Fibroblast of skin of scalp (primary cell): ENCODE measurements at places on chromosomes 2 and 18.

GRCh38 chr2:168241208-168241607 lies 6.2 kb downstream of the STK39 start:
- no peak for DNase-seq

DNA sequence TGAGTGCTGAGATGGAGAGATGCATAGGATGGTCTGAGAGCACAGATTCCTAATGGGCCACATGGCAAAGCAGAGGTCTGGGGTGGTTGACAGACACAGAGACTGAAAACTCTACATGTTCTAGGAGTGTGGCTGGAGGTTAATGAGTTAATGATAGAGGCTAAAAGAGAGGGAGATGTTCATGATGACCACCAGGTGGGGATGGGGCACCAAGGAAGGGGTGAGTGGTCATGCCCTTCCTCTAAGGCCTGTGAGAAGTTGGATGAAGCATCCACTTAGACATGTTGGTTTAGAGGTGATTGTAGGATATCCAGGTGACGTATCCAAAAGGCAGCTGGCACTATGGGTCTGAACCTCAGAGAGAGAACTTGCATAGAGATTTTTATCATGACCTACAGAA lies 102.1 kb downstream of the LRP2 start:
- DNase-seq, result no peak

DNA sequence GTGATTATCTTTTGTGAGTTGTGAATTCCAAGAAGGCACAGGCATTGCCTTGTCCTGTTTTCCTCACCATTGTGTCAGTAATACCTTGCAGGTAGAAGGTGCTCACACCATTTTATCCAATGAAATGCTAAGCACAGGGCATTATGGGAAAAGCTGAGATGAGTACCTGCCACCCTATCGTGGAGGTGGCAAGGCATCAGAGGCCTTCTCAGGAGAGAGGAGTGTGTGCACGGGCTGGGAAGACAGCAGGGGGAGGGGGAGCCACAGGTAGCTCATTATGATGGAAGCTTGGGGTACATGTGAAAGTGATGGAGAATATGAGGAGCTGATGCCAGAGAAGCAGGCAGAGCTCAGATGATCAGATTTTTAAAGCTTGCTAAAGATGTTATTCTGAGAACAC lies 69.5 kb downstream of the ASAP2 start:
- no peak for DNase-seq

DNA sequence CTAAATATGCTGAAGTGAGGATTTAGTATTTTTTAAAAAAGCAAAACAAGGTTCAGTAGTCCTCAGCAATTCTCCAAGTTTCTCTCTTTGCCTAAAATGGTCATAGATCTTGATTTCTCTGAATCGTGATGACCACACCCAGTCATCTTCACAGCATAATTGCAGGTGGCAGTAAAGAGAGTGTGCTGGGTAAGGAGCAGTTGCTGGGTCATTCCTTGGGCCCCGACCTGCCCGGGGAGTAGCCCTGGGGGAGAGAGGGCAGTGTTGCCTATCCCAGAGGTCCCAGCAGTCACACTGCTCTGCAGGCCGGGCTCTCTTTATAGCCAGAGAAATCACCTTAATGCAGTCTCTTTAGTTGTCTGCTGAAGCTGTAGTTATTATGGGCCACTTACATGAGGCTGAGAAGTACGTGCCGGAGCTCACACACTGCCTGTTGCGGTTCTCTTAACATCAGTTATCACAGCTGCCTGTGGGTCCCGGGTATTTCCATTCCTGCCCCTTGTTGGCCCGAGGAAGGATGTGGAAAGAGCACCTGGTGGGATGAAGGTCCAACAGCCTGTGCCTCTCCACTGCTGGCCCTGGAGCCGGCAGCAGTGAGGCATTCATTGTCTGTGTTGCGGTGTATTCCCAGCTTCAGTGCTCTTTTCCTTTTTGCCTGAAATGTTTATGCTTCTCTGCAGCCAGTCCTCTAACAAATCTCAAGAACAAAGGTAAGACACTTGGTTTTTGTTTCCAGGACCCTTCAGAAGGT lies 230.1 kb downstream of the ALPK2 start:
- DNase-seq, result no peak

DNA sequence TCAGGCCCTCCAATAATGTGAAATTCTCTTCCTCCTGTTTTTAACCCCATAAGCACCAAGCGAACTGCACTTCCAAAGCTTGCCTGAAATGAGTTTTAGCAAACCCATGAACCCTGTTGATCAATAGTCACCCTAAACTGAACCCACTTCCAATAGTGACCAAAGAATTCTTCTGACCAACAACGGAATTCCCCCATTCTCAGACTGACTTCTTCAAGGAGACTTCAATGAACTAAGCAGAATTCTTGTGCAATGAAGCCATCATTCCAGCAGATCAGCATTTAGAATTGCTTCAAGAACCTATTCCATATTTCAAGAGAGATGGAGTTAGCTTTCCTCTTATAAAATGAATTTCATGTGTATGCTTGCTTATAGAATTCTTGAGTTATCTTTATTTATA lies 176.9 kb upstream of the FN1 start:
- peak; percentile 79 for DNase-seq

- no peak for DNase-seq
These were observed 54.3 kb downstream of the NOL10 start for GRCh38 chr2:10635430-10635829.

GRCh38 chr18:63850020-63850419 lies 37.5 kb upstream of the SERPINB2 start:
- peak; percentile 44 for DNase-seq

DNA sequence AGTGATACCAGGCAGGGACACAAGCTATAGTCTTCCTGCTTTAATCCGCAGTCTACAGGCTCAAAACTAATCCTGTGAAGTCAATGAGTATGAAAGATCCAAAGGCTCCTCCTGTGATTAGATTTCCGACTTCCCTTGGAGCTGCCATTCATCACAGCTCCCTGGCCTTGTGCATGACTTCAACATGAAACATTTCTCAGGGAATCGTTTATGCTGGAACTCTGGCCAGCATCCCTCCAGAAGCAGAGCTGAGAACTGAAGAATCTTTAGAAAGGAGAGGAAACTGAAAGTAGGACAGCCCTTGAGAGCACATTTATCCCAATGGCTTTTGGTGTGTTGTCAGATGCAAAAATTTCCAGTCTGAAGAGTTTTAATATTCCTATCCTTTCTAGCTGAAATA lies 84.3 kb upstream of the SESTD1 start:
- DNase-seq, result peak; percentile 9

- peak; percentile 82 for DNase-seq
These were observed 5.2 kb upstream of the FHL2 start for GRCh38 chr2:105403783-105404698.

DNA sequence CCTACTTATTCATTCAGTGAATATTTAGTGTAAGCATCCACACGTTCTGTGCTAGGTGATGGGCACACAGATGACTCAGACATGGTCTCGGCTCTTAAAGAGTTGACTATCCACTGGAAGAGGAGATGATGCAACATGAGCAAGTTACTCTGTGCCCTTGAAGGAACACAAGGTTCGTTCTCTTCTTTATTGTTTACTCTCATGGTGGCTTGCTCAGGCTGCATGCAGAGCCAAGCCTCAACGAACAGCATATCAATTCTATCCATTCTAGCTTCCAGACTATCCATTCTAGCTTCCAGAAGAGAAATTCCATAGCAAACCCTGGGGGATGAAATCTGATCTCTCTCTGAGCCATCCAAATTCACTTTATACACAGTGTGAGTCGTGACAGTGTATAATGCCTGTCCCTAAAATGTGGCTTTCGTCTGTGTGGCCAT lies 68.1 kb upstream of the CTAGE1 start:
- DNase-seq, result peak; percentile 74

GRCh38 chr2:97707362-97708047 lies 5.9 kb upstream of the ZAP70 start:
- no peak for DNase-seq

DNA sequence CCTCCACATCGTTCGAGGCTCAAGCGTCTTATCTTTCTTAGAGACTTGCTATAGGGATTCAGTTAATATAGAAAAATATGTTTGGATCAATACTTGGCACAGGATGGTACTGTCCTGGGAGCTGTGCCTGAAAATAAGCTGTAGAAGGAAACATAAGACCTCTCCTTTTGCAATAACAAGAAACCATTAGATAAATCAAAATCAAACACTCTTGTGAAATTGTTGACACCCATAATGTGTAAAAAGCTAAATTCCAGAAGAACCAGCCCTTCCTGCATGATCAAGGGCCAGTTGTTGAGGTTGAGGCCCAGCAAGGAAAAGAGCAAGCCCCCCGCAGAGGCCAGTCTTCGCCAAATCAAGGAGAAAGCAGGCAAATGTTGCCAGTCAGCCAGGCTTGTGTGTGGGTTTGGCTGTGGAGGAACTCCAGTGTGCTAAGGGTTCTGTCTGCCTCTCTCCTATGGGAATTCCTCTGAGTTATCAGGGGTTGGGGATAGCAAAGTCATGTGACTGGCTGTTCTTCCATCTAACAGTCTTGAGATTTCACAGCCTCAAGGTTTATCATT lies 185.7 kb downstream of the ACKR3 start:
- DNase-seq, result no peak

DNA sequence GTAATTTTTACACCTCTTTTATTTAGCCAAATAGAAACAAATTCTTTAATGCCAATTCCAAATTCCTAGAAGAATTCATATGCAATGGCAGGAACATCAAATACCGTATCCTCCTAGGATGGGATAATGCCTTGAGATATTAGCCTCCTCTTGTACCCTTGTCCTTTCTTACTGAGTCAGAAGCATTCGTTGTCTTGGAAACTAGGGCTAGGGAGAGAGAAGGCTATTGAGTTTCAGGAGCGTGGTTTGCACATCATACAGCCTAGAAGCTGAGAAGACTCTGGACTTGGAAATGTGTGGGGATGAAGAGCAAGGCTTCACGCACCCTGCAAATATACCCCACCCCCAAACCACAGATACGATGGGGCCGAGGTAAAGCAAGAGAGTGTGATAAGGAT lies 300.7 kb downstream of the SP3 start:
- no peak for DNase-seq

GRCh38 chr2:110993557-110994231 lies 127.0 kb upstream of the BCL2L11 start:
- DNase-seq, result no peak
